Dermis microvascular lymphatic vessel endothelial cell (primary cell): ENCODE measurements at places on chromosomes 16 and 17.
A peak's percentile ranks its signal among the peaks of the same experiment; 100 is the strongest.

- no peak for DNase-seq
Measured at GRCh38 chr16:48382131-48382530, 3.1 kb downstream of the SIAH1 start.

GRCh38 chr17:74015316-74015715, 188.2 kb upstream of the RPL38 start:
- DNase-seq = no peak

- DNase-seq = no peak
Measured at GRCh38 chr17:14289162-14289561, 11.7 kb upstream of the HS3ST3B1 start.

GRCh38 chr17:57480438-57481196, 224.3 kb downstream of the MSI2 start:
- DNase-seq = peak; percentile 48

GRCh38 chr17:41308918-41309359, at the start of gene KRTAP16-1:
Gene KRTAP16-1, minus strand, starts transcription at chr17:41309309. Its CDS starts 56 bp downstream, at chr17:41309253.
- DNase-seq = no peak

GRCh38 chr17:39212841-39213480, 12.8 kb downstream of the STAC2 start:
- DNase-seq = no peak

DNA sequence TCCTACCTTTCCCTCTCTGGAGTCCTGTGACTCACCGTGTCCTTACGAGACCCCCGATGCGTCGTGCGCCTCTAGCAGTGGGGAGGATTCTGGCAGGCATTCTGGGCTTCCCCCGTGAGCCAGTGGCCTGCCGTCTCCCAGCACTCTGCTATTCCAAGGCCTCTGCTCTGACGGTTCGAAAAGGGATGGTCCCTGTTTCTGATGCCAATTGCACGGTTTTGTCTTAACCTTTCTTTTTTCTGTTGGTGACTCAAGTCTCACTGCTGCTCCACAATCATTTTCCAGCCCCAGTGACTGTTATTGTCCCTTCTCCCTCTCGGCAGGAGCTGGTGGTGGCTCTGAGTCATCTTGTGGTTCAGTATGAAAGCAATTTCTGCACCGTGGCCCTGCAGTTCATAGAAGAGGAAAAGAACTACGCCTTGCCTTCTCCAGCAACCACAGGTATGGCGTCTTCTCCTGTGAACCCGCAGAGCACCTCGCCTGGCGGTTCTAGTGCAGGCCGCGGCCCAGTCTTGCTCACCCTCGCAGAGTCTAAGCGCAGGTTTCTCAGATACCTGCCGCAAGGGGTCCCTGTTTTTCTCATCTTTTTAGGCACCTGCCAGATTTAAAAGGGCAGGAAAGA, 100.1 kb upstream of the CHMP6 start:
- no peak for DNase-seq

- no peak for DNase-seq
Measured at GRCh38 chr17:70098030-70098429, 23.0 kb downstream of the KCNJ16 start.

GRCh38 chr17:83147280-83147679, 67.9 kb downstream of the METRNL start:
- no peak for DNase-seq

DNA sequence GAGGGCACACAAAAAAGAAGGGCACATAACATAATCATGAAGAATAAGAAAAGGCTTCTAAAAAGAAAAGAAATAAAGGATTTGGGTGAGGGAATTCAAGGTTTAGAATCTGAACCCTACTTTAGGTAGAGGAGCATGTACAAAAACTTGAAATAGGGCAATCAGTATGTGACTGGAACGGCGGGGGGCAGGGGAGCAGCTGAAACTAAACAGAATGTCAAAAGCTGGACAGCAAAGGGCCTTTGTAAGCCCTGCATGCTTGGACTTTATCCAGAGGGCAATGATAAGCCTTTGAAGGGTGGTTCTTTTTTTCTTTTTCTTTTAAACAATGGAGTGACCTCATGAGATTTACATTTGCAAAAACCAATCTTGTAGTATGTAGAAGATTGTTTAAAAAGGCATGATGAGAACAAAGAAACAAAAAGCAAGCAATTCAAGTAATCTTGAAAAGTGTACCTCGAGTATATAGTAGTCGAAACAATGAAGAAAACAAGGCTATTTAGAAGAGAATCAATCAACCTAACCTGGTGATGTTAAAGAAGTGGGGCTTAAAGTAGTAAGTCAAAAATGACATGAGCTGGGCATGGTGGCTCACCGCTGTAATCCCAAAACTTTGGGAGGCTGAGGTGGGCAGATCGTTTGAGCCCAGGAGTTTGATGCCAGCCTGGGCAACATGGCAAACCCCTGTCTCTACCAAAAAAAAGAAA, 46.7 kb upstream of the ANKFY1 start:
- peak; percentile 61 for DNase-seq

DNA sequence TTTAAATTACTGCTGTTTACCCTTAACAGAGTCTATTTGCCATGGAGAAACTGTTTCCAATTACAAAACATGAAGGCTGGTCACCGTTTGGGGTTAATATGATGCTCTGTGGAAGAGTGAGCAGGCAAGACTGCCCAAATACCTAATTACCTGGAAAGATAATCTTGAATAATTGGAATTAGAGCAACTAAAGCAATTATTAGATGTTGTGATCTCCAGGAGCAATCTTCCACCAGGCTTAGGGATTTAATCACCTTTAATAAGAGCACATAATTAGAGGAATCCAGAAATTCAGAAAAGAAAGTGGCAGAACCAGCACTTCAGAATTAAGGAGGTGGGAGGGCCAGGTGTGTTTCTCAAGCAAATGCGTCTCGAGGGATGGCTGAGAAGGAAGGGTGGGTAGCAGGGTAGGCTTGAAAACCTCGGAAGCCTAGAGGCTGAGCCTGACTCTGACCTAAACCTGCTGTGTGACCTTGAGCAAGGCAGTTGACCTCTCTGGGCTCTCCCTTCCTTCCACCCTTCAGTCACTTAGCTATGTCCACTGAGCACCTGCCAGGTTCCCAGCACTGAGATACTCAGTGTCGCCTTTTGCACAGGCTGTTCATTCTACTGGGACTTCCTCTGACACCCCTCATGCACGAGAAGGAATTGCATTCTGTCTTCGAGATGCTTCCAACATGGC, 113.2 kb downstream of the GSG1L start:
- no peak for DNase-seq

GRCh38 chr17:78958641-78959127, 21.0 kb downstream of the LGALS3BP start:
- no peak for DNase-seq

GRCh38 chr16:17453364-17454038, 17.3 kb downstream of the XYLT1 start:
- DNase-seq = no peak

GRCh38 chr17:33183487-33184026, 109.5 kb downstream of the ASIC2 start:
- no peak for DNase-seq

DNA sequence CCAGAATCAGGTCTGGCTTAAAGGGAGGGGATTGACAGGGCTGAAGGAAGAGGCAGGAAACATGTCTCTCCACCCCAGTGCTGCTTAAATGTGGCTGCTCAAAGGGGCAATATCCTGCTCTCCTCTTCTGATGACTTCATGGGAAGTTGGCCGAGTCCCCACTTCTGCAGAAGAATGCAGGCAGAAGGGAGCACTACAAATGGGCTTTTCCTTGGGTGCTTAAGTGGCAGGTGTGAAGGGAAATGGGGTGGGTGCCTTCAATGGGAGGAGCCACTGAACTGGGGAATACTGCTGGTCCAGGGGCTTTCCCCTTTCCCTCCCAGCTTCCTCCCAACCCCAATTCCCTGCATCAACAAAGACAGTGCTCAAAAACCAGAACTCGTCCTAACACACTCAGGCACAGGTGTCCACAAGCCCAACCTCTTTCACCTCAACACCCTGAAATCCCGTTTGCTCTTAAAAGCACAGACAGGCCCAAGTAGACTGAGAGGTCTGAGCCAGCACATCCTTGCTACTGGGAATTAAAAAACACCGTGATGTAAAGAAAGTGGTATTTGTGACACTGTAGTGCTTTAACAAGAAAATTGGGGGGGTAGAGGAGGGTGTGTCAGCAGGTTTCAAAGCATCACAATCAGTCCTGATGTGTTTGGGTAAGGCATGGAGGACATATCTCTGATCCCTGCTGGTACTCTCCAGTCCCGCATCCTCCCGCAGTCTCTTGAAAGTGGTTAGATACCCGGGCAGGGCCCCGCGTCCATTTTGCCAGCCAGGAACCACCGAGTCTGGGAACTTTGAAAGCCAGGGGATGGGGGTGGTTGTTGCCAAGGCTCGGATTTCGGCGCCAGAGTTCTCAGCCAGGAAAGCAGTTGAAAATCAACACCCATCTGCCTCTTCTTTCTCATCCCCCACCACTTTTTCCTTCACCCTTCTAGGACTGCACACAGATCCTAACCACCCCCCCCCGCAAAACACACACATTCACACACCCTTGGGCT, 1.6 kb downstream of the CA10 start:
- no peak for DNase-seq

DNA sequence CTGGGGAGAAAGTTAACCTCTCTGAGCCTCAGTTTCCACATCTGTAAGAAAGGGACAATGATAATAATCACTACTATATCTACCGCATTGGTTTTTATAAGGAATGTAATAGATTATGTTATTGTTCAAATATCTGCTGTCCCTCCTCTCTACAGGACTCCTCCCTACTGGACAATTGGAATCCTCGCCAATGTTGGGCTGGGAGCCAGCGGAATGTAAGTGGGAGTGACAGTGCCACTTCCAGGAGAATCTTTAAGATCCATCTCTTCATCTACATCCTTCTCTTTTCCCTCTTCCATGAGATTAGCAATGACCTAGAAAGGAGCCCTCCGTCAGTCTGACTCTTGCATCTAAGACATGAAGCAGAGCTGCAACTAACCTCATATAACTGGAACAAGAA, 95.1 kb downstream of the GRIN2A start:
- no peak for DNase-seq

DNA sequence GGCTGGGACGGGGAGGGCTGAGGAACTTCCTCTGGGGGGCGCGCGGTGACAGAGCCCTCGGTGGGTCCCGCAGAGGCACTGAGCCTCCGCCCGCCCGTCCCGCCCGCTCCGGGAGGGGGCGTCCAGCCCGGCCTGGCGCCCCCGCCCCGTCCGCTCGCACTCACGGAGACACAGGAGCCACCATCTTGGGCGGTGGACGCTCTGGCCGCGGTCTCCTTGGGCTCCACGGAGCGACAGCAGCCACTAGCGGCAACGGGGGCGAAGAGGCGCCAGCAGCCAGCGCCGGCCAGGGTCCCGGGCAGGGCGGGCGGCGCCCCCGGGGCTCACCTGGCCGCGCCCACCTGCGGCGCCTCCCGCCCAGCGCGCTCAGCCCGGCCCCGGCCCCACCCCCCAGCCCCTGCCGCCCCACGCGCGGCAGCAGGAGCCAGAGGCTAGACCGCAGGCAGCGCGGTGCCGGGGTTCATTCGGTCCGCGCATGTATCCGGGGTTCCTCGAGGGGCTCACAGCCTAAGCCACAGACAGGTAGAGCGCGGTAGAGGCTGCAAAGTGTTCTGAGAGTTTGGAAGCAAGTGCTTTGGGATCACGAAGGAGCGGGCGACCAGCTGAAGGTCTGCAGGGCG, at the start of gene C17orf113:
Gene C17orf113, minus strand, starts transcription at position 209 of the 620 bp plus-strand sequence. CDS start 7,225 bp downstream, outside the sequence.
- DNase-seq = no peak
